ENCODE measurements at places on chromosomes 1 and 21.

GRCh38 chr1:157505481-157506272 lies 46.6 kb downstream of the FCRL5 start:
- DNase-seq, result no peak

DNA sequence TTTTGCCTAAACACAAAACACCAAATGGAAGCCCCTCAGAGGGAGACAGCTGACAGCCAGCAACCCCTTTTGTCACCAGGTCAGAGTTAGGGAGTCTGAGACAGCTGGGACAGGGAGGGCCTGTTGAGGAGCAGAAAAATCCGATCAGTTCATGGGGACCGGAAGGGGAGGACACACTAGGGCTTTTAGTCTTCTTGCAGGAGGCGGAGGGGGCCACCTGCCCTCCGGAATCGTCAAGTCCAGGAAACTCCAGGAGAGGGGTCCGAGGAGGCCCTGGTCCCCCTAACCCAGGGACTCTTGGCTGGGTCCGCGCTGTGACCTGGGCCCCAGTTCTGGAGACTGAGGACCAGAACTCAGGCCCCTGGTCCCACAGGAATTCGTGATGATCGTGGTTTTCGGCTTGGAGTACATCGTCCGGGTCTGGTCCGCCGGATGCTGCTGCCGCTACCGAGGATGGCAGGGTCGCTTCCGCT lies 34.2 kb downstream of the KCNQ4 start:
- no peak for DNase-seq

DNA sequence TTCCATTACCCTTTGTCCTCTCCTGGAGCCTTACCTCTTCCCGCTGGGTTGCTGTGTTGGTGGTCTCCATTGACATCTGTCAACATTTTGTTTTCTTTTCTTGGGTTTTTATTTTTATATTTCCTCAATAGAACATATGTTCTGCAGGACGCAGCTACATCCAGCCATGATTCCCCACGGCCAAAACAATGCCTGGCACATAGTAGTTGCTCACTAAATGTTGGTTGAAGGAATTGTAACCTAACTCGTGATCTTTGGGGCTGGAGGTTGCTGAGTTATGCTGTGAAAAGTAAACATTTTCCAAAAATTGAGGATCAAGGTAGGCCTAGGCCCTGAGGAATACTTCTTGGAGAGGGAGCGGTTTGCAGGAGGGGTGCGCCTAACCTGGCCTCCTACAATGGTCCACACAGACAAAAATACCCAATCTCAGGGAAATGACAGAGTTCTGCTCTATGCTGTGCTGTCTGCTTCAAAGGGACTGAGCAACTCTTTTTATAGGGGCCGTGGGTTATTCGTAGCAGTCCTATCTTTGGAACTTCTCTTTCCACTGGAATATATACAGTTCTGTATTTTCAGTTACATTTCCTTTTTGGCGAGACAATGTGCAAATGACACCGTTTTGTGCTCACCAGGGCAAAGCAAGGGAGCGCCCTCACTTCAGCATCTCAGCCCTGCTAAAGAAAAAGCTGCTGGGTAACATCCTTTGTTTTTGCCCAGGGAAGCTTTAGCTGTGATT lies 1.4 kb downstream of the PDPN start:
- DNase-seq, result no peak

- DNase-seq, result no peak
These were observed 66.3 kb downstream of the CACHD1 start for GRCh38 chr1:64535938-64536835.

DNA sequence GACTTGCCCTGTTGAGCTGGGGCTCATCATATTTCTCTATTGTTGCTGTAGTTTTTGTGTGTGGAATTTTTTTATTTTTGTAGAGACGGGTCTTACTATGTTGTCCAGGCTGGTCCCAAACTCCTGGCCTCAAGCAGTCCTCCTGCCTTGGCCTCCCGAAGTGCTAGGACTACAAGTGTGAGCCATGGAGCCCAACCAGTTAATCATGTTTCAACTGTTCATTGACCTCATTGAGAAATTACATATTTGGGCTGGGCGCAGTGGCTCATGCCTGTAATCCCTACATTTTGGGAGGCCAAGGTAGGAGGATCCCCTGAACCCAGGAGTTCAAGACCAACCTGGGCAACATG lies 9.2 kb upstream of the PKNOX1 start:
- no peak for DNase-seq

DNA sequence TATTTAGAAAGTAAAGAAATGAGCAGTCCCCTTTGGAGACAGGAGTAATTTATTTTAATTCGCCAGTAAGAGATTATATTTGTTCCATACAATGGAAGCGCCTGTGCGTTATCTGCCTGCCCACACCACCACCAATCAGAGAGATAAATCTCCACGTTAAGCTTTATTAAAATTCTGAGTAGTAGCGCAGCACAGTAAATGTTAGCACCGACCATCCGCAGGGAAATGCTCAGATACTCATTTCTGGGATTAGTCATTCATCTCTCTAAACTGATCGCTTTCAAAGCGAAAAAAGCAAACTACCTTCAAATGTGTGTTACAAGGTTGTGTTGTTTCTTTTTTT lies 1.2 kb downstream of the ETS2 start:
- no peak for DNase-seq

GRCh38 chr1:156848461-156849150 lies 10.3 kb downstream of the INSRR start:
- DNase-seq, result no peak

DNA sequence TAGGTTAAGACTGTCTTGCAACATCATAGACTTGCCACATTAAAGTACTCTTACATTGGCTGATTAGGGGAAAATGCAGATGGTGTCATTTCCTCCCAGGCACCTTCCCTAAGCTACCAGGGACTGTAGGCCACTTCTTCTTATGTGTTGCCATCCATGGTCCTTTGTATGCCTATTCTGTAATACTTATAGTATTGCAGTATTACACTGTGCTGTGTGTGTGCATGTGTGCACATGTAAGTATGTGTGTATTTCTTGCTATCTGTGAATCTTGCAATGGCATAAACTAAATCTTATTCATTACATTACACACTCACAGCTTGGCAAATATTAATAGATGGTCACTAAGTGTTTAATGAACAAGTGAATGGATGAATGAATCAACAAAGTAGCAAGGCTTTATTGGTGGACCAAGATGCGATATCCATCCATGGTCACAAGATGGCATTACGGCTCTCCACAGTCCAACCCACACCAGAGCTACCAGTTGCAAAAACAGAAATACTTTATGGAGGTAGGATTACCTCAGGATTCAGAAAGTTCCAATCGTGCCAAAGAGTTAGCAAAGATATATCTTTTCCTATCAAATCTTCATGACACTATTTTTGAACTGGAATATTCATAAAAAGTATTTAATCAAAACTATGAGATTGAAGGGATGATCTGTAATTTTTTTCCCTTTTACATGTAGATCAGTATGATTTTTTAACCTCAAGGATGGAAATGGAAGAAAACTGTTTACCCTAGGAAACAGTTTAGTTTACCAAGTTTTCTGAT lies 160.2 kb downstream of the DENND1B start:
- DNase-seq, result no peak

GRCh38 chr1:172928412-172928811 lies 122.3 kb downstream of the TNFSF18 start:
- no peak for DNase-seq

- no peak for DNase-seq
These were observed 46.1 kb downstream of the CHAF1B start for GRCh38 chr21:36431252-36431651.

DNA sequence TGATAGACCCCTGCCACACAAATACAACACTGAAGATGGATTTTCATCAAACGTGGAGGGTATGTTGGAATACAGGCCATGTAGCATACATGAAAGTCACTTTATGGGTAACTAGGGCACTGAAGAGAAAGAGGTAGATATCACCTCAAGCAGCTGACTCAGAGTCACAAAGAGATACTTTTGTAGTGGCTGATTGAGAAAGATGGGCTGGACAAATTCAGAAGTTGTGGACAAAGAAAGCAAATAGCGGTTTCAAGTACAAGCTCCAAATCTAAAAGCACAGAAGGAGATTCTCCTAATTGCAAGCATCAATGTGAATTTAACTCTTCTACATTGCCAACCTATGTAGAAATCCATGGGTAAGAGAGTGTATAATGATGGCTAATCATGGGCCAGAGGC lies 35.0 kb upstream of the RGS18 start:
- no peak for DNase-seq

GRCh38 chr1:13661539-13661938 lies 38.4 kb upstream of the PRDM2 start:
- no peak for DNase-seq

DNA sequence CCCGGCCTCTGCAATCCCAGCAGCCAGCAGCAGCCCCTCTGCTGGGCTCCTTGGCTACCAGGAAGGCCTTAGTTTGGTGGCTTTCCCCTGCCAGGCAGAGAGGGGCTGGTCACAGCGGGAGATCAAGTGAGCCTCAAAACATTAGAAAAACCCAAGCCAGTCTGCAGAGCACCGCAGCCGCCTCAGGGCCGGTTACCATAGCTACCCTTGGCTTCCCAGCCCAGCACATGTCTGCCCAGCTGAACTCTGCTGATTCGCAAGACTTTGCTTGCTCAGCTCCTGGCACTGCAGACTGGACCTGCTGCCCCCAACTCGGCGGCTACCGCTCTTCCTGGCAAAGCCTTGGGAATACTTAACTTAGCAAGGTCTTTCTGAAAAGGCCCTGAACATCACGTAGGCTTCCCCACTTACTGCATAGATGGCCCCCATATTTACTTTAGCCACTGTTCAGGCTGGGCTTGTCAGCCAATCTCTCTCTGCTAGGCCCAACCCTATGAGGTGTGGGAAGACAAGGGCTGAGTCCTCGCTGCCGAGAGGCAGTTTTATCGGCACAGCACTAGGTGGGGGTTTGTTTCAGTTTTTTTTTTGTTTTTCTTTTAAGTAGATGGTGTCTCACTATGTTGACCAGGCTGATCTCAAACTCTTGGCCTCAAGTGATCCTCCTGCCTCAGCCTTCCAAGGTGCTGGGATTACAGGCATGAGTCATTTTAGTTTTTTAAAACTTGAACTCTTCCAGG lies 28.6 kb upstream of the PLEKHG5 start:
- no peak for DNase-seq

GRCh38 chr1:49048188-49048587 lies 271.5 kb upstream of the BEND5 start:
- DNase-seq, result no peak

DNA sequence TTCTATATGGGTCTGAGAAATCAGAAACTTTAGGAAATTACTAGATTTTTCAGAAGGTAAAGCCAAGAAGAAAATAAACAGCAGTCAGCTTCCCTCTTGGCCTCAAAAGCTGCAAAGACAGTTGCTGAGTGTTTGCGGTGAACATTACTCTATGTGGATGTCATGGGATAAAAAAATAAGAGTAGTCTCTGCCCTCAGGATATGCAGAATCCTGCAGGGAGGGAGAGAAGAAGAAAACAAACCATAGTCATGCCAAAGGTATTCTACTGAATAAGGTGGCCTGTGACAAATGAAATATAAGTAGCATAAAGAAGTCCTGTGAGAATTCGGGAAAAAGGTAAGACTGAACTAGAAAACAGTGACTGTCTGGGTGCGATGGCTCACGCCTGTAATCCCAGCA lies 19.0 kb downstream of the YARS1 start:
- DNase-seq, result no peak

GRCh38 chr1:101257500-101258325 lies 20.9 kb downstream of the S1PR1 start:
- no peak for DNase-seq

- no peak for DNase-seq
These were observed 69.0 kb downstream of the FAAP20 start for GRCh38 chr1:2125350-2126211.

GRCh38 chr1:232477728-232478127 lies 152.2 kb downstream of the SIPA1L2 start:
- DNase-seq, result peak; percentile 56

- no peak for DNase-seq
These were observed 585.3 kb upstream of the USP24 start for GRCh38 chr1:55800503-55800902.

- peak; percentile 7 for DNase-seq
These were observed 3.2 kb downstream of the MYBPH start for GRCh38 chr1:203172184-203173010.

DNA sequence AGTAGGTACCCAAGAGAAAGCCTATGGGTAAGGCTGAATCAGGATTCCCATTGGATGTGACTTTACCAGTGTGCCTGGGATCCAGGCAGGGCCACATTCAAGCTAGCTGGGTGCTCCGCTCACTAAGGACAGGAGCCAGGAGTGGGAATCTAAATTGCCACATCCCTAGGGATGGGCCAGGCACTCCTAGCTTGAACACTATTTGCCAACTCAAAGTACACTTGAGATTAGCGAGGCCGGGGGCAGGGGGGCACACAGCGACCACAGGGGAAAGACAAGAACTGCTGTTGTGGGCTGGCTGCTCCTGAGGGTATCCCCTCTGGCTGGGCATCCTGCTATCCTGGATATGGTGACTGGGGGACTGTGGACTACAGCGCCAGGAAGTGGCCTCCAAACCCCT lies 4.3 kb downstream of the SLC45A3 start:
- DNase-seq, result no peak

GRCh38 chr1:12745992-12746323 lies at the start of gene CFAP107:
Gene CFAP107 (plus strand): TSS chr1:12746200. CDS start chr1:12746431, 231 bp downstream.
- DNase-seq, result no peak

GRCh38 chr1:167983797-167984420 lies 47.0 kb upstream of the MPC2 start:
- DNase-seq, result no peak

DNA sequence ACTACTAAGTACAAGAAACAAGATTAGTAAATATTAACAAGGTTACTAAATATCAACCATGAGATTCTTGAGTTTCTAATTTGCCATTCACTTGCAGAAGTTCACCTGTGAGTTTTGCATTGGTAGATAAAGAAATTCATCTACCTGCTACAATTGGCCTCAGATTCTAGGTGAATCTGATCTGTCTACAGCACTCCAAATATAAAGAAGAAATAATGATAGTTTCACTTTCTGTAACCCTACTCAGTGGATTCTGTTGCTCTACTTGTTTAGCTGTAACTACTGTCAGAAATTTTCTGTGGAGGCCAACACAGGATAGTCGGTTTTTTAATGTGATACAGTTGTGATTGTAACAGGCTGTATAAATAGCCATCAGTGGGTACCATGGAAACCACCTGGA lies 118.6 kb downstream of the NR5A2 start:
- DNase-seq, result no peak

DNA sequence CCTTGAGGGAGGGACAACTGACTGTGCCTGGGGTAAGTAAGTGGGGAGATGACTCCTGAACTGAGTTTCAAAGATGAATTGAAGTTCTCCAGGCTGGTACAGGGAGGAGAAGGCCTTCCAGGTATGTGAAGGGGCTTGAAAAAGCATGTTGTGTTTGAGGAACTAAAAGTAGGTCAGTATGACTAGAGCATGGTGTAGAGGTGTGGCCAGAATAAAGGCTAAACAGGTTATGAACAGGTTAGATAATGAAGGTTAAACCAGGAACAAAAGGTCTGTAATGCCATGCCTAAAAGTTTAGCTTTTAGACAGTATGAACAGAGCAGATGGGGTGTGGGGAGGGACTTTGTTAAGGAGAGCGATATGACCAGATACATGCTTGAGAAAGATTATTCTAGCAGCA lies 7.3 kb upstream of the CLSPN start:
- DNase-seq, result no peak

GRCh38 chr1:224542783-224543440 lies 73.2 kb upstream of the CNIH3 start:
- peak; percentile 96 for DNase-seq

Measured in fibroblast of skin of left biceps (primary cell).